ENCODE measurements at places on chromosomes 2 and 18.

DNA sequence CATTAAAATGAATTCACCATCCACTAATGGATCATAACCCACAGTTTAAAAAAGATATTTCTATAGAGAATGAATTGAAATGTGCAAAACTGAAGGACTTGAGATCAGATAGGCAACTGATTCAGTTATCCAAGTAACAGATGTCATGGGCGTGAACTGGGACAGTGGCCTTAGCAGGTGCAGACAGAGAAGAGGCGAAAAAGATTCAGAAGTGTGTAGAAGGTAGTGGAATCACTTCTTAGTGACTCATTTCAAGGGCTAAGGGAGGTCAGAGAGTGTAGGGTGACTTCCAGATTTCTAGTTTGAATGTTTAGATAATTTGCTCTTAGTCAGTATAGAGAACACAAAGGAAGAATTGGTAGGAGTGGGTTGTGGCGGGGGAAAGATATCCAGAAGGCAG, 79.7 kb downstream of the EHBP1 start:
- no peak for DNase-seq

GRCh38 chr2:161975062-161975812, 98.8 kb downstream of the DPP4 start:
- DNase-seq = no peak

DNA sequence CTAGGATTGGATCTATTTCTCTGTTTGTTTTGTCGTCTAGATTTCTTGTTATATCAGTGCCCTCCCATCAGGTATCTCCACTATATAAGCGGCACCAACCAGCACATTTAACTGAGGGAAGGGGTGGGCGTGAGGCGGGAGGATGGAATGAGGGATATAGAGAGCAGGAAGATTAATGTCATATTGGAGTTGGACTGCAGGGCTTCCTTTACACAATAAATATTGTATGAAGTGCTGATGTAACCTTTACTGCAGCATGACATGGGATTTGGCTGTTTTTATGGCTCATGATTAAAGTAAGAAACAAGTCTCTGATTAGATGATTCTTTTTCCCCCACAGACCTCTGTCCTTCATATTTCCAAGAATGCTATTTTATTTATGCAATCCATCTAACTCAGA, 54.8 kb downstream of the TMEM200C start:
- no peak for DNase-seq

DNA sequence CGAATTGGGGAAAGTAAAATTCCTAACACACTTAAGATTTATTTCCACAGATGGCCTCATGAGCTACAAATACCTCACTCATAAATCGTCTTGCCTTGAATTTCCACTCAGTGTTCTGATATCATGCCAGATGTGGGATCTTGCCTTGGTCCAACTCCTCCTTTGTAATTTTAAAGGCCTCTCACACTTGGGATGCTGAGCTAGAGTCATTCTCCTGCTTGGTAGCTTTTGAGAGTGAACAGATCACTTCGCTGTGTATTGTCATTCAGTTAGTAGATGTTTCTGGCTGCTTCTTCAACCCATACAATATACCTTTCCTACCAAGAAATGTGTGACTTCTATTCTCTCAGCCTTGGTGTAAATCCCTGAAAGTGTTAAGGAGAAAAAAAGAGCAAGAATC, 309.2 kb downstream of the NRXN1 start:
- no peak for DNase-seq

DNA sequence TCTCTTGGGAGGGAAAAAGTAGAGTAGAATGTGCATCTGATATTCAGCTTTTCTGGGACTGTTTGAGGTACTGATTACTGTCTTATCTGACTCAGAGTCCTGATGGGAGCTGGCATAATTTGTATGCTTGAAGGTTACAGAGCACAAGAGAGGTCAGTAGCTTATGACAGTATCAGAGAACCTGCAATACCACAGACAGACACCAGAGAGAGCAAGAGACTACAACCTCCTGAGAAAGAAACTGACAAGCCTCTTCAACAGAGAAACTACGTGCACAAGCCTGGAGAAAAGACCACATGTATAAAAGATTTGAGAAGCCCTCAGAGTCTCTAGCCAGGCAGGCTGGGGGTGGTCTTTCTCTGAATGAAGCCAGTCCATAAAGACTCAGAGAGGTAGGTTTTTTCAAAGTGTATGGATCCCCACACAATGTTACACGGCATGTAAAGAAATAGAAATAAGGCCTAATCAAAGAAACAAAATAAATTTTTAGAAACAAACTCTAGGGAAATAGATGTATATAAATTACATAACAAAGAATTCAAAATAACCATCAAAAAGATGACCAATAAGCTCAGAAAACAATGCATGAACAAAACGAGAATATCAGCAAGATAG, 568.3 kb downstream of the LRRTM4 start:
- peak; percentile 65 for DNase-seq

DNA sequence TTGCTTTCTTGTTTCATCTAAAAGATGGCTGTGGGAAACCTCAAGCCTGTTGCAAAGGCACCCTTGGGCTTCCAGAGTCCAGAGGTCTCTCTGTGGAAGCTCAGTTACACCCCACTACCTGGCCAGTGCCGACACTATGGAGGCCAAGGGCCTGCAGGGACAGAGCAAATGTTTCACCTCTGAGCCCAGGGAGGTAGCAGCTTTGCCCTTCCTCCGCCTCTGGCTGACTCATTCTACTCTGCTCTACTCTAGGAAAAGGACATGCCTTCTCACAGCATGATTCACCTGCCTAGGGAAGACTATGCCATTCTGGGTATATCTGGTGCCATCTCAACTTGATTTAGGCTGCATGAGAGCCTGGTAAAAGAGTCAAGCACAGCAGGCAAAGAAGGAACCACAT, 12.2 kb downstream of the MYOM1 start:
- DNase-seq = no peak

GRCh38 chr2:206968134-206969086, 29.1 kb downstream of the CPO start:
- no peak for DNase-seq

DNA sequence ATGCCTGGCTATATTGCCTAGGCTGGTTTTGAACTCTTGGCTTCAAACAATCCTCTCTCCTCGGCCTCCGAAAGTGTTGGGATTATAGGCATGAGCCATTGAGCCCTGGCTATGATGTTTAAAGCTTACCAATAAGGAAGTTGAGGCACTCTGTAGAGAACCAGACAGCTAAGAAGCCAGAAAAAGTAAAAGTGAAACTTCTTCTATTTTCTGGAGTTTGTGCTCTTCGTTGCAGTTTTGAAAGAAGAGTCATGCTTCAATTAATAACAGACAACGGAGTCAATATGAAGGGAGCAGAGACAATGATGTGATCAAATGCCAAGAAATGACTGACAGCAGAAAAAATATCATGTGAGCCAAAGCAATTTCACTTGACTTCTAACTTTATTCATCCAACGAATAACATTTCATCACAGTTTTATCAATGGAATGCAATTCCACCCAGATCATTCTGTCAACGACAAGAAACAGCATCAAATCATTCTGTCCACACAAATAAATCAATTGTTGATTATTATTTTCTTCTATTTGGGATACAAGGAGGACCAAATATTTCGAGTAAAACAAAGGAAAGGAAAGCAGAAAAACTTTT, 175.5 kb upstream of the CELF4 start:
- no peak for DNase-seq

- no peak for DNase-seq
Measured at GRCh38 chr18:44111337-44111736, 569.4 kb upstream of the SETBP1 start.

GRCh38 chr2:27223416-27223815, 6.2 kb downstream of the CAD start:
- no peak for DNase-seq

DNA sequence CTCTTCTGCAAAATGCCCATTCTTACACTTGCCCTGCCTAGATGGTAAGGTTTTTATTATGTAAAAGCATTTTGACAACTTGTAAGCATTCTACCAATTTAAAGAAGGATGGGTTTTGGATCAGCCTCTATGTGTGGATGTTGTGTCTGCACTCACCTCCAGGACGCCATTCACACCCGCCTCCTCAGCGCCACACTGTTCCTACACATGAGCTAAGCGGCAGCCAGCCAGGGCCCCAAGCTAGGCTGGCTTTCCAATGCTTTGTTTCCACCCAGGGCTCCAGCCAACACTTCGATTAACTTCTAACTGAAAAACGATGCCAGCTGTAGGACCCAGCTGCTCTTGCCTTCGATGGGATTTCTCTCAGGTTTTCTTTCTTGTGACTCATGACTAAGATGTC, 73.3 kb upstream of the FZD7 start:
- DNase-seq = no peak

DNA sequence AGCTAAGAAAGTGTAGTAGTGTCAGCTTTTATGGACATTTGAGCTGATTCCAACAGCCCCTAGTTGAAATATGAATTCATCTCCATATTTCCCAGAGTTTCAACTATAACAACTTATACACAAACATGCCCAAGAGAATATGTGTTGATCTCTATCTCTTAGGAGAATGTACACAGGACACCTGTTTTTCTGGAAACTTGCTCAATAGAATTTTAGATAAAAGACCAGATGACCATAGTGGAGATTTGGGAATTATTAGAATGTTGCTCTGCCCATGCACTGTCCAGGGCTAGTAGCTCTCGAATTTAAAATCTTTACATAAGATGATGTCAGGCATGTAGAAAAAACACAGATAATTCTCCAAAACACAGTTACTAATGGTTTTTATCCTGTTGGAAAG, 162.3 kb upstream of the VRK2 start:
- DNase-seq = no peak

DNA sequence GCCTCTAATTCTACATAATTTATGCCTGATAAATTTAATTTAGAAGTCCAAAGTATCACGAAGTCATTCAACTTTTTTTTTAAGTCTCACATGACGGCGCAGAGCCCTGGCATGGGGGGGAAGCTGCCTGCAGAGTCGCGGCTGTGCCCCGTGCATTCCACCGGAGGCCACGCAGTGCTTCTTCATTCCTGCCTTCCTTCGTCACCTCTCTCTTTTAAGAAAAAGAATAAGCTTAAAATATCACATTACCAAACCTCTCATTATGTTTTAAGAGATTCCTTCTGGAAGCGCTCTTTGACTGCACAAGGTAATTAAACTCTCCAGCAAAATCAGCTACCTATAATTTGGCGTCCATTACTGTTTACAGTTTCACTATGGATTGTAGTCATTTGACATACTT, 20.3 kb upstream of the KIDINS220 start:
- DNase-seq = no peak

GRCh38 chr2:231522418-231523180, 7.6 kb downstream of the NMUR1 start:
- no peak for DNase-seq

- DNase-seq = no peak
Measured at GRCh38 chr2:233919938-233920337, 2.8 kb downstream of the TRPM8 start.

DNA sequence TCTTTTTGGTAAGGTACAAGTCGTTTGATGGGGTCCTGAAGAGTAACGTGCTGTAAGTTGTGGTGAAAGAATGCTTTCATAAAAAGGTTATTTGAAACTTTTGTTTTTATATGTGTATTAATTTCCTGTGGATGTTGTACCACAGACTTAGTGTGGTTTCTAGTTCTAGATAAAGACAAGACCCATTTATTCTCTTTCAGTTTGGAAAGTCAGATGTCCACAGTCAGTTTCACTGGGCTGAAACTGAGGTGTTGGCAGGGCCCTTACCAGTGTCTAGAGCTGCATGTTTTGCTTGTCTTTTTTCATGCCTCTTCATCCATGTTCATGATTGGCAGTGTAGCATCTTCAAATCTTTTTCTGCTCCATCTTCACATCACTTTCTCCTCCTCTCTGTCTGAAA, 22.1 kb upstream of the DOCK10 start:
- no peak for DNase-seq

- DNase-seq = peak; percentile 36
Measured at GRCh38 chr2:237665713-237666143, 38.3 kb downstream of the LRRFIP1 start.

- DNase-seq = no peak
Measured at GRCh38 chr2:73903313-73903712, 10.5 kb downstream of the ACTG2 start.

GRCh38 chr2:26118682-26119081, 54.2 kb upstream of the GAREM2 start:
- no peak for DNase-seq

DNA sequence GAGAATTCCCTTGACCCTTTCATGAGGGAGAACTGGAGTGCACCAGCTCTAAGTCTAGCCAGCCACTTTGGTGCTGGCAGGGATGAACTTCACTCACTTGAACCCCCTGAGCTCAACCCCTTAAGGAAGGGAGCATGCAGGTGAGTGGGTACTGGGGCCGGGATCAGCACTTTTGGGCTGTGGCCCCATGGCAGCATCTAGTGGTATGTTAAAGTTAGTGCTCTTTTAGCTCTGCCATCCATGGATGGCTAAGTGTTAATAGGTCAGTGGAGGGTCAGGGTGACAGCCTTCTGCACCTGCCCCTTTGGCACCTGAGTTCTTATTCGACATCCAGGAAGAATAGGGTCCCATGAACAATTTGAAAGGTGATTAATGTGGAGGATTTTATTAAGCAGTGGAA, 689.0 kb upstream of the FSHR start:
- DNase-seq = no peak

DNA sequence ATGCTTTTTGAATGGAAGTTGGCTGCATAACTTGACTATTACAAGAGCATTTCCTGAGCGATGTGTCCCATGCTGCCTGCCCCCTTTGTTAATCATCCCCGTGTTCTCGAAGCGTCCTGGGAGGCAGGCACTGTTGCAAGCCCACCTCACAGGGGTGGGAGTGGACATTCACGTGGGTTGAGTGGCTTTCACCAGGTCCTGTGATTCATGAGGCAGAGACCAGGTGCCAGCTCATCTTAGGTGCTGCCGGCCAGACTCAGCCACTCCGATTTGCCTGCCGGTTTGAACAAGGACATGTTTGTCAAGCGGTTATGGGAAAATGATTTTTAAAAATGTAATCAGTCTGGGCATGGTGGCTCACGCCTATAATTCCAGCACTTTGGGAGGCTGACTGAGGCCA, 112.5 kb downstream of the ZNF532 start:
- DNase-seq = no peak

GRCh38 chr2:231709981-231710798, 1.9 kb downstream of the PTMA start:
- peak; percentile 91 for DNase-seq

GRCh38 chr18:80200932-80201672, 46.2 kb downstream of the PARD6G start:
- no peak for DNase-seq

- DNase-seq = no peak
Measured at GRCh38 chr2:134433979-134434378, 180.1 kb downstream of the MGAT5 start.

DNA sequence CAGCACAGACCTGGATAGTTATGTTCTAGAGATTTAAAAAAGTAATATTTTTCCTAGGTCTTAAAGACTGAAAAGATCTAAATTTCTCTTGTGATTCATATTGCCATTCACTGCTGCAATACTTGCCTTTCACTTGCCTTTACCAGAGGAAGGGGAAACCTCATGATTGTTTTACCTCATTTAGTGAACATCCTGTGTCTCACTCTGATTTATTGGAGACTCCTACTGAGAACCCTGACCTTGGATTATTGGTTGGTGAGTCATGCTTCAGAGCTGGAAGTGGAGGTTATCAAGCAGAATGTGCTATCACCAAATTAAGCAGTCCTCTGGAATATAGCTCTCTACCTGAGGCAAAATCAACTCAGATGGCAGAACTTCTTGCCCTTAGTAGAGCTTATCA, 500.5 kb downstream of the TSN start:
- DNase-seq = no peak

- DNase-seq = peak; percentile 28
Measured at GRCh38 chr2:123791684-123792083, 233.4 kb upstream of the CNTNAP5 start.
